Mammary microvascular endothelial cell (primary cell): ENCODE measurements at places on chromosomes 11 and 22. TPM values are rescaled to one million over a fixed set of nuclear protein-coding genes. Genes with fewer than 3 reads are reported as not detected.

CHST1 gene
- 2.9 and 3.9 TPM in 2 replicates for total RNA-seq

TBX1 gene
- total RNA-seq = 12.3 and 14.5 TPM in 2 replicates

BRSK2 gene
- total RNA-seq = not detected in 2 replicates

SLC22A9 gene
- total RNA-seq = not detected in 2 replicates

TEX12 gene
- total RNA-seq = 0.25 TPM in 1 of 2 replicates, not detected in the other

RIC8A gene
- 109 and 164 TPM in 2 replicates for total RNA-seq

NOX4 gene
- total RNA-seq = 18.7 and 31.4 TPM in 2 replicates

TBX10 gene
- total RNA-seq = not detected in 2 replicates

OR2D2 gene
- not detected in 2 replicates for total RNA-seq

OR2AG2 gene
- not detected in 2 replicates for total RNA-seq

SMC1B gene
- total RNA-seq = not detected in 2 replicates

SCGB1D2 gene
- total RNA-seq = not detected in 2 replicates

KCNJ5 gene
- total RNA-seq = not detected in 2 replicates

RAG2 gene
- not detected in 2 replicates for total RNA-seq

PNPLA5 gene
- not detected in 2 replicates for total RNA-seq

CD3D gene
- not detected in 2 replicates for total RNA-seq

KCNJ11 gene
- 0.30 and 0.67 TPM in 2 replicates for total RNA-seq

SLC22A25 gene
- not detected in 2 replicates for total RNA-seq

F2 gene
- total RNA-seq = 0.10 TPM in 1 of 2 replicates, not detected in the other

GRAMD1B gene
- total RNA-seq = 21.3 and 23.7 TPM in 2 replicates

UBQLN3 gene
- not detected in 2 replicates for total RNA-seq

TRPM5 gene
- not detected in 2 replicates for total RNA-seq

MS4A10 gene
- not detected in 2 replicates for total RNA-seq

YPEL4 gene
- 0.25 TPM in 1 of 2 replicates, not detected in the other for total RNA-seq

ANGPTL5 gene
- total RNA-seq = not detected in 2 replicates

TRIOBP gene
- total RNA-seq = 160 and 164 TPM in 2 replicates

PPP6R2 gene
- 39.8 and 41.1 TPM in 2 replicates for total RNA-seq

SCT gene
- not detected in 2 replicates for total RNA-seq

MAJIN gene
- total RNA-seq = not detected in 2 replicates

PLAAT5 gene
- total RNA-seq = not detected in 2 replicates

FAM83F gene
- total RNA-seq = not detected in 2 replicates

TMA7B gene
- not detected in 2 replicates for total RNA-seq

SERPING1 gene
- 0.87 and 1.9 TPM in 2 replicates for total RNA-seq

MMP11 gene
- total RNA-seq = 4.1 and 5.2 TPM in 2 replicates

TMEM191C gene
- 0.15 TPM in 1 of 2 replicates, not detected in the other for total RNA-seq

DBX1 gene
- not detected in 2 replicates for total RNA-seq

PAAF1 gene
- total RNA-seq = 6.3 and 6.5 TPM in 2 replicates

APOA4 gene
- not detected in 2 replicates for total RNA-seq

PRSS23 gene
- 214 and 255 TPM in 2 replicates for total RNA-seq

IL10RA gene
- total RNA-seq = 0.54 TPM in 1 of 2 replicates, not detected in the other

B4GALNT4 gene
- 0.05 TPM in 1 of 2 replicates, not detected in the other for total RNA-seq

SCUBE2 gene
- 0.33 and 0.59 TPM in 2 replicates for total RNA-seq
